Activated gamma-delta T cell (primary cell): ENCODE measurements at places on chromosomes 3 and 15.

- no peak for DNase-seq
These were observed 110.4 kb downstream of the ADAMTSL3 start for GRCh38 chr15:83764201-83764838.

DNA sequence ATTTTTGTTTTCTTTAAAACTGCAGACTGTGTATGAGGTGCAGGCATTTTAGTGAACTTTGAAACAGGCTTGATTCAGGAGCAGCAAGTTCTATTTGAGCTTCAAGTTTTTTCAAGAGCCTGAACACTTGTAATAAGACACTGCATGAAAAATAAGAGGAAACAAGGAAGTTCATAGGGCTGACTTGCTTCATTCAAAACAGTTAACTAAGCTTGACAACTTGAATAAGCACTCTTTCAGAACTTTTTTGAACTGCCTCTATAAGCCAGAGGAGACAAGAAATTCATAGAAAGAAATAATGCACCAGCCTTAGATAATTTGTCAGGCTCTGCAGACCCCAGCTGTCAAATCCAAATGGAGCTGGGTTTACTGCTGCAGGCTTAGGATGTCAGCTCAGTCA is 130.2 kb downstream of the SSR3 start:
- DNase-seq, result no peak

DNA sequence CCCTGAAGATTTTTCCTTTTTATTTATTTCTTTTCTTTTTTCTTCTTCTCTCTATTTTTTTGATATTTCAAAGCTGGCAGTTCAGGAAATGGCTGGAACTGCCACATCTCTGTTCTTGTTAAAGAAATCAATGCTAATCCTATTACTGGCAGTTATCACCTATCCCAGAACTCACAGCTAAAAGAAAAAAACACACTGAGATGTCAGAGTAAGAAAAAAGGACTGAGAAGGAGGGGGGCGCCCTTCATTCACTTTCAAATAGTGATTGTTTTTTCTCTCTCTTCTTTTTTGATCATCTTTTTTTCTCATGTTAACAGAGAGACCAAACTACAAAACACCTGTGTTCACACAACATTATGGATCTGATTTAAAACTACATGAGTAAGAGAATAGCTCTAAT is 337.1 kb downstream of the IL20RB start:
- DNase-seq, result no peak

- no peak for DNase-seq
These were observed 78.9 kb upstream of the TRIM42 start for GRCh38 chr3:140599009-140599408.

- DNase-seq, result no peak
These were observed 37.3 kb downstream of the CYFIP1 start for GRCh38 chr15:22942877-22943276.

DNA sequence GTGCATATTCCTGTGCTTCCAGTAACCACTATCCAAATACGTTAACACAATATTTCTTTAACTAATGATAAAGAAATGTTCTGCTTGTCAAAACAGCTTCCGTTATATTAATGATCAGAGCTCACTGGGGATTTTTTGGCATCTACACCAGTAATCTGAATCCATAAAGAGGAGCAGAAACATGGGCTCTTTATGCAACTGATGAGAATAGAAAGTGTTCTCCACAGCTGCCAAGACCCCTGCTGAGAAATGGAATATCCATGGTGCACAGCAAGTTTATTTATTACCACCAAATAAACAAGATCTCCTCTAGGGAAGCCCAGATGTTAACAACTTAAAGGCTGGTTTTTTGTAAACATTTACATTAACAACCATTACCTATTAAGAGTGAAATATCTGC is 54.5 kb downstream of the ALDH1A2 start:
- DNase-seq, result no peak

DNA sequence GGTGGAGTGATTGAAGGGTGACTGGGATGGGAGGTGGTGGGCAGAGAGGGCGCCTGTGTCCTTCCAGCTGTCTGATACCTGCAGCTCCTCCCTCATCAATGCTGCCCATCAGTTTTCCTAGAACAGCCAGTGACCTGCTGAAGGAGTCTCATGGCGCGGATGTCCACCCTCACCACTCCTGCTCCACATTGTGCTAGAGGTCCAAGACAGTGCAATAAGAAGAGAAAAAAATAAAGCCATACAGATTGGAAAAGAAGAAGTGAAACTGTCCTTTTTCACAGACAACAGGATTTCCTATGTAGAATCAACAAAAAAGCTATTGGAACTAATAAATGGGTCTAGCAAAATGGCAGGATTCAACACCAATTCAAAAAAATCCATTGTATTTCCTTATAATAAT is 7.4 kb downstream of the ZDHHC19 start:
- DNase-seq, result no peak

DNA sequence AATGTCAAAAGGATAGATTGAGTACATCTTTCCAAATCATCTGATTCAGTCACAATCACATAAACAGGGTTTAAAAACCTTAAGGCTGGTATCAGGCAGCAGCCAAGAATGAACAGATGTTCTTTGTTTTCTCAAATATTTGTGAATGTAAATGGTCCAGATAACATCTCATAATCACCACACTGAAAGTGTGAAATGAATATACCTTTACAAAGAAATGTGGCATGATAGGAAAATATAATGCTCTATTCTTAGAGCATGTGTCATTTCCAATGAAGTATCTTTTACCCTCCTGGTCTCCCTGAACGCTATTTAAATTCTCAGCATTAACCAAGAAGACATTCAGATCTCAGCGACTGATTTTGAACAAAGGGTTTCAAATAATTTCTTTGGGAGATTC is 8.8 kb upstream of the ACTC1 start:
- no peak for DNase-seq

GRCh38 chr3:45640724-45641361 is 46.3 kb downstream of the LIMD1 start:
- DNase-seq, result no peak

GRCh38 chr3:115512565-115513415 is 110.5 kb upstream of the GAP43 start:
- no peak for DNase-seq

DNA sequence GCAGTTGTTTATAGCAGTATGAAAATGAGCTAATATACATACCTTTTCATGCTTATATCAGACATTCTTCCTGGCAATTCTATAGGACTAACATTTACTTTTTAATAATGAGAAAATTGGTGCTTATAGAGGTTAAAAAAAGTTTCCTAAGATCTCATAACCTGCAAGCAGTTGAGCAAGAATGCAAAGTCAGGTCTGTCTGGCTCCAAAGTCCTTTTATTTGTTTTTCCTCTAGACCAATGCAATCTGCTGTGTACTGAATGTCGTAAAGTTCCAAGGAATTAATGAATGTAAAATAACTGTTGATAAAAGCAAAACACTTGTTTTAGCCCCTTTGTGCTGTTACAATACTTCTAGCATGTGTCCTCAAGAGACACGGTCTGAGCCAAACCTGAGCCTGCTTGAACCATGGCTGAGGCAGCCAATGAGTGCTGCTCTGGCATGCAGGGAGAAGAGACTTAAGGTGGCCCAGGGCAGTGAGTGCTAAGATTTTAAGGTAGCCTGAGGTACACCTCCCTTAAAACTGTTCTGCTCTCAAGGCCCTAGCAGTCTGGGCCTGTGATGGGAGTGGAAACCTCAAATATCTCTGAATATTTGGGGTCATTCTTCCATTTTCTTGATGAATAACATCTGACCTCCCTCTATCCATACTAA is 555.1 kb upstream of the NAALADL2 start:
- no peak for DNase-seq

DNA sequence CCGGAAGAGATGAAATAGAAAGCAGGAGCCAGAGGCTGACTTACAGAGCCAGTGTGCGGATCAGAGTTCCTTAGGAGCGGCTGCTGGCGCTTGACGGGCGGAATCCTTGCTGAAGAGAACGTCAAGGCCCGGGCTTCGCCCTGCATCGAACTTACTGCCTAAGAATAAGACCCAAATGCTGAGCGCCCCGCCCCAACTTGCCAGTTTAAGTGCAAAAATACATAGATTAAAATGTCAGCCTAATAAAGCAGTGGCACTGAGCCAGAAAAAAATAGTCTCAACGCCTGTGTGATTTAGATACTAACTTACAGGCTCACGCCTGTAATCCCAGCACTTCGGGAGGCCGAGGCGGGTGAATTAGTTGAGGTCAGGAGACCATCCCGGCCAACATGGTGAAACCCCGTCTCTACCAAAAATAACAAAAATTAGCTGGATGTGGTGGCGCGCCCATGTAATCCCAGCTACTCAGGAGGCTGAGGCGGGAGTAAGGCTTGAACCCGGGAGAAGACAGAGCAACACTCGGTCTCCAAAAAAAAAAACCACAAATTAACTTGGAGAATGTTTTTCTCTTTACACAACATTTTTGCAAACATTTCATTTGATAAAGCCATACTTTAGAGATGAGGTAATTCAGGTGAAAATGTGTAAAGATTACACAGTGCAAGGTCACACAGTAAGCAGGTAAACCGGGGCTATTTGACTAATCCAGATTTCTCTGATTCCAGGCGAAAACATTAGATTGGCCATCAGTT is 1.2 kb upstream of the UBP1 start:
- DNase-seq, result no peak

- DNase-seq, result no peak
These were observed 53.2 kb downstream of the LIPC start for GRCh38 chr15:58484791-58485600.

- no peak for DNase-seq
These were observed 87.8 kb downstream of the ASB7 start for GRCh38 chr15:100690032-100690794.

- no peak for DNase-seq
These were observed 77.6 kb upstream of the CCDC80 start for GRCh38 chr3:112718516-112718915.

DNA sequence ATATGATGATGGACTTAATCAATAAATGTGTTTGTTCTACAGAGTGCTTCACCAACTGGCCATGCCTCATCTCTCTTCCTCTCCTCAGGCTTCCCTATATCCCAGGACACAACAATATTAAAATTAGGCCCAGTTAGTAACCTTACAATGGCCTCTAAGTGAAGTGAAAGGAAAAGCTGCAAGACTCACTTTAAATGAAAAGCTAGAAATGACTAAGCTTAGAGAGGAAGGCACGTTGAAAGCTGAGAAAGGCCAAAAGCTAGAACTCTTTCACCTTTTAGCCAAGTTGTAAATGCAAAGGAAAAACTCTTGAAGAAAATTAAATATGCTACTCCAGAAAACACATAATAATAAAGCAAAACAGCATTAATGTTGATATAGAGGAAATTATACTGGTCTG is 1010.3 kb downstream of the NAALADL2 start:
- no peak for DNase-seq

GRCh38 chr3:48157950-48158376 is 30.3 kb downstream of the CDC25A start:
- no peak for DNase-seq
